ENCODE measurements at places on chromosomes 6 and 20.

- DNase-seq = no peak
Measured at GRCh38 chr6:112468359-112468758, 121.2 kb downstream of the RFPL4B start.

DNA sequence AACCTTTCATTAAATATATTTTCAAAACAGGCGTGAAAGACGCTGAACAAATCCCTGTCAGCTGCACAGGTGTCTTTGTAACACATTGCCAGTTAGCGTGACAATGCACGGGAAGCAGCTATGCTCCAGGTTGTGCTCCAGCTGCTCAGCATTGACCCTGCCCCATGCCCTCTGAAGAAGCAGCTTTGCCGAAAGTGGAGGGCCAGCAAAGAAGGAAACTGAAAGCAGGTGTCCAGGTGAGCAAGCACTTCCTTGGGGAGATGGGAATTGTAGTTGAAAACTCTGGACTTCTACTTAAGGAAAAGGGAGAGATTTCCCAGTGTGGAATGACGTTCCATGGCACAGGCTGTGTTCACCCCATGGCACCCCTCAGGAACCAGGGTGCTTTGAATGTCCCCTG lies 125.7 kb downstream of the TTLL2 start:
- DNase-seq = no peak

DNA sequence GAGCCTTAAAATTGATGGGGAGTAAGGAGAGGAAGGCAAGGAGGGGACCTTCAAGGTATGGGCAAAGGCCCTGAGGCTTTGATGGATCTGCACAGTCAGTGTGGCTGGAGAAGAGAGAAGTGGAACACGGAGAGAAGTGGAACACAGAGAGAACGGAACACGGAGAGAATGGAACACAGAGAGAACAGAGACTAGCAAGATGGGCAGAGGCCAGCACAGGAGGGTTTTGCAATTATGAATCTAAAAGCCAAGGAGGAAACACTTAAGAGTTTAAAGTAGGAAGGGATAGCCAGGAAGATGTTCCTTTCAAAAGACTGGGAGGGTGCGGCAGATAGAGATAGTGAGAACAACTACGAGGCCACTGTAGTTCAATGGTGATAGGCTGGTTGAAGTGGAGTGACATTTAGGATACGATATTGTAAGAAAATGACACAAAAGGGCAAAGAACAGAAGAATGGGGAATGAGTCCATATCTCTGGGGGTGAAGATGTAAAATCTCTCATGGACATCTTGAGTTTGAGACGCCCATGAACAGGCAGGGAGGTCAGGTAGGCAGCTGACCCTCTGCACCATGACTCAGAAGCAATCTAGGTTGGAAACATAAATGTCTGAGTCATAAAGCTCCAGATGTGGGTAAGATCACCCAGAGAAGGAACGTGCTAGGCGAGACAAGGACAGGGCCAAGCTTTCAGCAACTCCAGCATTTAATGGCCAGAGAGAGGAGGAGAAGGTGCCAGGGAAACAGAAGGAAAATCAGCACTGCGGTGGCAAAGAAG lies 25.4 kb downstream of the ZMYND8 start:
- no peak for DNase-seq

- no peak for DNase-seq
Measured at GRCh38 chr6:17035257-17036064, 66.4 kb upstream of the STMND1 start.

GRCh38 chr6:137903274-137903932 lies 36.3 kb downstream of the TNFAIP3 start:
- no peak for DNase-seq

- DNase-seq = no peak
Measured at GRCh38 chr6:127352524-127352923, 9.1 kb upstream of the ECHDC1 start.

- peak; percentile 20 for DNase-seq
Measured at GRCh38 chr6:25042036-25042521, 106.3 kb upstream of the RIPOR2 start.

DNA sequence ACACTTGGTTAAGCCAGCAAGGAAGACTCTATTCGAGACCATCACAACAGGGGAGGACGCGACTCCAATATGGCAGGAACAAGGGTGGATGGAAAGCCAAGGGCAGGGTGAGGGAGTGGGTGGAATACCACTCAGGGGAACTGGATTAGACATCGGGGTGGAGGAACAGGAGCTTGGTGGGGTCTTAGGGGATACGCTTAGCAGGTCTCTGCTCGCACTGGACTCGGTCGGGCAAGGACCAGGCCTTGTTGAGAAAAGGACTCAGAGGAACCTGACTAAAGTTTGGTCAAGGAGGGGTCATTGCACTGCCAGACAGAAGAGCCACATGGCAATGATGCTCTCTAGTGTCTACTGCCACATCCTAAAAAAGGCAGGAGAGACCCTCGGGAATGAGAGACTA lies 10.5 kb downstream of the DUSP22 start:
- DNase-seq = no peak

DNA sequence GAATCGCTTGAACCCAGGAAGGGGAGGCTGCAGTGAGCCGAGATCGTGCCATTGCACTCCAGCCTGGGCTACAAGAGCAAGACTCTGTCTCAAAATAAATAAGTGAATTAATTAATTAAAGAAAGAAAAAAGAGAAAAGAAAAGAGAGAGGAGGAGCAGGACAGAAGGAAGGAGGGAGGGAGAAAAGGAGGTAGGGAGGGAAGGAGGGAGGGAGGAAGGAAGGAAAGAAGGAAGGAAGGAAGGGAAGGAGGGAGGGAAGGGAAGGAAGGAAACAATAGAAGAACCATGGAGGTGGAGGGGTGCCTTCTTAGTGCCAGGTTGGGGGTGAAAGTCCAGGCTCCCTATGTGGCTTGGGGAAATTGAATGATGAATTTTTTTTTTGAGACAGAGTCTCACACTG lies 6.5 kb upstream of the AHCY start:
- no peak for DNase-seq

GRCh38 chr6:46849361-46849690 lies 56.1 kb downstream of the MEP1A start:
- no peak for DNase-seq

DNA sequence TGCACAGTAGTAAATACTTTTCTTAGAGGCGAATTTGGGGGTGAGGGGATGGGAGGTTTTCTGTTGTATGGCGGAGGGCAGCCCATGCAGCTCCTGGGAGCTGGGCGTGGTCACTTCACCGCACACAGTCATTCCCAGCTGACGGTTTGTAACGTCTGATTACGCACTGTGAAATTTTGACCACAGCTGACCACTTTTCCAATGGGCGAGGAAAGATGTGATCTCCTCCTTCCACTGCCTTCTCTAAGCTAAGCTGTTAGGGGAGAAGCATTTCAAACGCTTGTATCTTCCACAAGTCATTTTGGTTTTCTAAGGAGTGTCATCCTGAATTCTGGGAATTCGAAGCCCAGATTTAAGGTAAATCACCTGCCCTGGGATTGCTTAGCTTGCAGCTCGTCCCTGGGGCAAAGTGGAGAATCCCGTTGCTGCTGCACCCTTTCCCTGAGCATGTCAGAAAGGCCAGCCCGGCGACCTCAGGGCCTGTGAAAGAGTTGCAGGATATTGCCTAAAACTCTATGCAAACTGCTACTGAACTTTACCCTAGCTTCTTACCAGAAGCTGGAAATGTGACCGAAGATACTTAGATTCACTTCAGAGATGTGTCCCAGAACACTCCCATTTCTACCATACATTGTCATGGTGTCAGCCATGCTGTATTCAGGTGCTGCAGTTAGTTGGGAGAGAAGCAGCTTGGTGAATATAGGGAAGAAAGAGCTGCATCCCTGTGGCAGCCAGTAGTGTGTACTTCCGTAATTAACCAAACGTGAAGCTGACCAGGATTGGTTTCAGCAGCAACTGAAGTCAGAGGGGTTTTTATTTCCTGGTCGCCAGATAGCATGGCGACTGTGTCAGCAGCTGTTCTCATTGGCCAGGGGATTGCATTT lies 58.9 kb downstream of the RREB1 start:
- DNase-seq = no peak

GRCh38 chr20:63008541-63009044 lies 1.8 kb upstream of the BHLHE23 start:
- DNase-seq = no peak

GRCh38 chr6:106802139-106802538 lies 172.4 kb downstream of the CD24 start:
- DNase-seq = no peak

DNA sequence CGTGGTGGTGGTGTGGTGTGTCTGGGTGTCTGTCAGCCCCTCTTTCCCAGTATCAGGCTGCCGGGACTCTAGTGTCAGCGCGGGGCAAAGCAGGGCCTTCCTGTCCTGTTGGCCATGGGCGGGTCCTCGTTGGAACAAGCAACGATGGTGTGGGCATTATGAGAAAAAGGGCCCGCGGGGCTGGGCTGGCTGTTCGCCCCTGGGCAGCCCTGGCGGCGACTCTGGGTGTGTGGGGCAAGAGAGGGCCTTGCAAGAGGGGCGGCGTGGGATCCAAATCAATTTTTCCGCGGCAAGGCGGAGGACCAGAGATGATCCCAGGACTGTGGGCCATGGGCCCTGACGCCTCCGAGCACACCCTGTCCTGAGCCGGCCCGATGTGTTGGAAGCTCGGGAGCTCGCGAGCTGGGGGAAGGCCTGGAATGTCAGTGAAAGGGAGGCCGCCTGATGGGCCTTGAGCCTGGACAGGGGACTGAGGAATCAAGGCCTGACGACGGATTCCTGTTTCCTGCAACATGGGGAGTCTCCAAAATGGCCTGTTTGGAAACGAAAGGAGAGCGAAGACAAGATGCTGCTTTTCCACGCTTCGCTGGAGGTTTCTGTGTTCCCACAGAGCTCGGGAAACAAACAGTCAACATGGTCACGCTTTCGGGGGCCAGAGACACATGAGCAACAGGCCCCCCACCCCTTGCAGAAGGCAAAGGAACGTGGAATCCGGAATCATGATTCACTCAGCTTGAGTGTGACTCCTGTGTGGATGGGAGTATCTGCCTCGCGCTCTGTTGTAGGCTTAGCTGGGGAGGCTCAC lies 364.7 kb upstream of the DEFB115 start:
- DNase-seq = no peak

DNA sequence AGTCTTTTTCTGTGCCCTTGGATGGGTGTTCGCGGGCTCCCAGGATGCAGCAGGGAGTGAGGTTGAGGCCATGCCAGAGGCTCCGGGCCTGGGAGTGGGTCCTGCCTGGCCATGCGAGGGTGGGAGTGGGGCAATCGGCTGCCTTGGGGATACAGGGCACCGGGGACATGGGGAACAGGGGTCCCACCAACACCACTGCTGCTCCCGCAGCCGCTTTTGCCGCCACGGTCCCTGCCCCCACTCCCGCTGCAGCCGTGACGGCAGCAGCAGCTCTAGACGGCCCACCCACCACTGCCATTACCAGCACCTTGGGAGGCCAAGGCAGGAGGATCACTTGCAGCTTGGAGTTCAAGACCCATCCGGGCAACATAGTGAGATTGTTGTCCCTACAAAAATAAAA lies 35.3 kb upstream of the FAM50B start:
- no peak for DNase-seq

DNA sequence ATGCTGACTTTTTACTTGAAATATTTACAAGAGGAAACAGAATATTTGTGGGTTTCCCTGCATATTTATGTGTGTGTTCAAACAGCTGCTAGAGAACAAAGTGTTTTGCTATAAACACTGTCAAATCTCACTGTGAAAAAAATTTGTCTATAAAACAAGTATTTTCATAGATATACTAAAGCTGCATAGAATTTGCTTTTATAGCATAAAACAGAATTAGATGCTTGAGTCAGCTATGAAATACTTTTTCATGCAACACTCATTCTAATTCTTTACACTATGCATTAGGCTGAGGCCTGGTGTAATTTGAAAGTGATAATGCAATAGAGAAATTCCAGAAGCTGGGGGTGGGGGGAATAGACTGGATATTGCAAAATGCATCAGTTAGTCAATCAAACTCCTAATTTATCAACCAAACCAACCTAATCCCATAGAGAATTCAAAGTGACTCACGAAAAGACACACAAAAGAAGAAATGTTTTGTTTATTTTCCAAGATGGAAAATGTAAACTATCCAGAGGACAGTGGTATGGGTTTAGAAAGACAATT lies 148.2 kb downstream of the LAMA2 start:
- DNase-seq = no peak
